ENCODE measurements at places on chromosomes 7 and 10.

- DNase-seq: no peak
Observed at GRCh38 chr10:17438583-17438982, 15.8 kb downstream of the ST8SIA6 start.

GRCh38 chr7:101941481-101942383 lies 124.3 kb downstream of the CUX1 start:
- DNase-seq: no peak

GRCh38 chr10:77311186-77311585 lies 326.4 kb downstream of the KCNMA1 start:
- DNase-seq: no peak

GRCh38 chr10:71433768-71434744 lies 37.3 kb downstream of the CDH23 start:
- no peak for DNase-seq

GRCh38 chr7:157596881-157597280 lies 260.1 kb downstream of the DNAJB6 start:
- no peak for DNase-seq

GRCh38 chr7:66921396-66921917 lies 432 bp downstream of the TMEM248 start:
- no peak for DNase-seq

GRCh38 chr7:129356176-129356575 lies 78.1 kb upstream of the STRIP2 start:
- no peak for DNase-seq

DNA sequence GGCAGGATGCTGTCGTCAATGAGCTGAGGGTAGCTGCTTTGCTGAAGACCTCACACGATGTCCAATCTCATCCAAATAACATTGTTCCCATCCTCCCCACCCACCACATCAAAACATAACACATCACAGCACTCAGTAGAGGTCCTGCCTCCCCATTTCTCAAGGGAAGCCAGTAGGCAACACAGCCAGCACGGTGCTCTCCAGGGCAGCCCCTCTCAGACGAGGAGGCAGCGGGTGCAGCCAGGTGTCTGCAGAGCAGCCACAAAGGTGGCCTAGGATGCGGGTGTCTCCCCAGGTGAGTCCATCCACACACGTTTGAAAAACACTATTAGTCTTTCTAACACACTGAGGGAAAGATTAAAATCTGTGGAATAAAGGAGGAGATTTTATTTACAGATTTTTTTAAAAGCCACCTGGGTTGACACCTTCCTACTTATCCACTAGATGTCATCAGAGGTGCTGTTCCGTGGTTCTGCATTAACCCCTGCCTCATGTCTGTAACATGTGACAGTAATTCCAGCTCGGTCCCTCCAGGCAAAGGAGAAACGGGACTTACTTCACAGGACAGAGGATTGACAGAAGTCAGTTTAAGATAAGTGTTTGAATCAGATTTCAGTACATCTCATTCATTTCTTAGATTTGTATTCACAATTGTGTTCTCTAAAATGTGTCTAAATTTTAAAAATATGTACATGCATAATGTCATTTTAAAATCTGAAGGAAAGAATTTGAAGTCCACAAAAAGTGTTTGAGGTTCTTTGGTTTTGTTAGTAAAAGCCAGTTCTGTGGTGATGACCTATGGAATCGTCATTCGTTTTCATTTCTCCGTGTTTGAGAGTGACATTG lies 68.0 kb downstream of the LANCL2 start:
- no peak for DNase-seq

GRCh38 chr10:132700156-132701098 lies 85.5 kb downstream of the NKX6-2 start:
- DNase-seq: no peak

DNA sequence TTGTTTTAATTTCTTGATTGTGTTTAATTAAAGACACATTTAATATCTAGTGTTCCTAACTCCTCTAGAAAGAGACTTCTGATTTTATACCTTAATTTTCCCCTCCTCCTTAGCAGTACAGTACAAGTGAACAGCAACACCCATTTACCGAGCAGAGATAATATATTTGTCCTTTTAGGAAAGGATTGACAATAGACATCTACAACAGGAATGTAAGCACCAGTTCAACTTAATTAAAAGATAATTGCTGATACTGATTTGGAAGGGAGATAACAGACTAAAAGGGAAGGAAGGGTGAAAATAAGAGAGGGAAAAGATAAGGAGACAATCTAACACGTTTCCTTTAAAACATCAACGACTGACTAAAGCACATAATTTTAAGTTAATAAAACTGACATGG lies 119.3 kb downstream of the SRPK2 start:
- no peak for DNase-seq

DNA sequence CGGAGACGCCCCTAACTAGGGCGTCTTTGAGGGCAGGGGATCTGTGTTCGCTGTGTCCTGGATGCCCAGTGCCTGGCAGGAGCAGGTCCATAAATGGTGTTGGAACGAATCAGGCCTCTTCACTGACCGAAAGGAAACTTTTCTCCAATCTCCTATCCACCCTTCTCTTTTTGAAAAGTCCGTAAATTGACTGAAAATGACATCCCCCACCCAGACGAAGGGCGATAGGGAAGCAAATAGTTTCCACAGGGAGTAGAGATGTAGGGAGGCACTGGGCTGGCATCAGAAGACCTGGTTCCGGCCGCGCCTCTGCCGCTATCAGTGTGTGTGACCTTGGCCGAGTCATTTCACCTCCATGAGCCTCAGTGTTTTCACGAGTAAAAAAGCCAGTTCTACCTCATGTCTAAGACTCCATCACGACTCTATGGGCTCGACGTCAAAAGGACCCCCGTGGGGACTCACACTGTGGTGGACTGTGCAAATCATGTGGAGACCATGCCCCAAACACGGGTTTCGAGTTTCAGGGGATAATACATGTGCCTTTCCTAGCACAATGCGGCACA lies 497 bp upstream of the RAB11FIP2 start:
- DNase-seq: no peak

DNA sequence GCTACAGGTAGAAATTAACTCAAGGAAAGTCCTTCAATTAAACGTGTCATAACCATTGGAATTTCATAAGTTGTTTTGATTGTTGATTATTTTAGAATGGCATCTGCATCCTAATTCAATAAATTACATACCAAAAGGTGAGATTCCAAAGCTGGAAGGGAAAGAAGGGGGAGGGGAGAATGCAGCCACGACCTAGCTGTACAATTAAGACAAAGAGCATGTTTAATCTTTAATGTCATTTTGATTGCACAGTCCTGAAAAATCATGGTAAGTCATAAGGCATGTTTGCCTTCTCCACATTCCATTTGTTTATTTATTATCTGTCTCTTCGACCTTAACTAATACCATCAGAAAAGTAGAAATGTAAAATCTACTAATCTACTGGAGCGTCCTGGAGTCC lies 358.1 kb downstream of the FRMD4A start:
- no peak for DNase-seq

GRCh38 chr7:151283302-151283701 lies 34.8 kb upstream of the SMARCD3 start:
- no peak for DNase-seq

DNA sequence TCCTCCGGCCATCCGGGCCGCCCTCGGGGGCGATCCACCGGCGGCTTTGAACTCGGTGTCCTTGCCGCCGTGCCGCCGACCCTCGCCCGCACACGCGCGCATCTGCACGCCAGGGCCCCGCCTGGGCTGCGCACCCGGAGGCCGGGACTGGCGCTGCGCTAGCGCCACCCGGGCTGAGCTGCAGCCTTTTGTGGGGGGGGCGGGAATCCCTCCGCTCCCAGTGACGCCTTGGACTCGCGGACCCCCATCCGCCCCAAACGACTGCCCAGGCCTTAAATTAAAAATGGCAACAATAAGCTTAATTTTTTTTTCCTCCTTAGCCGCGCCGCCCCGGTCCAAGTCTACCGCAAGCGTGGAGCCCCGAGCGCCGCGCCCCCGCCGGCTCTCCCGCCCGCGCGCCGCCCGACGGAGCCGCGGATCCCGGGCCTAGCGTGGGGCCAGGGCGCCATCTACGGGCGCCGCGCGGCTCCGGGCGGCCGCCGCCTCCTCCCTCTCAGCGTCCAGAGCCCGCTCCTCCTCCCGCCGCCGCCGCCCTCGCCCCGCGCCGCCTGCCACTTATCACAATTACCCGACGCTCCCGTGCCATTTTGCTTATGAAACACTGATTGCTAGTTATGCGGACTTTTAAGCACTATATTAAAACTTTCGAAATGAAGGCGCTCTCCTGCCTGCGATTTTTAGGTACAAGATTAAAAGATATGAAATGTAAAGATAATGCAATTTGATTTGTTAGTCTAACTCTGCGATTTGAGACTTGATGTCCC lies 7.5 kb upstream of the EBF3 start:
- DNase-seq: no peak

- DNase-seq: no peak
Observed at GRCh38 chr10:5556576-5556975, 31.8 kb downstream of the CALML3 start.

DNA sequence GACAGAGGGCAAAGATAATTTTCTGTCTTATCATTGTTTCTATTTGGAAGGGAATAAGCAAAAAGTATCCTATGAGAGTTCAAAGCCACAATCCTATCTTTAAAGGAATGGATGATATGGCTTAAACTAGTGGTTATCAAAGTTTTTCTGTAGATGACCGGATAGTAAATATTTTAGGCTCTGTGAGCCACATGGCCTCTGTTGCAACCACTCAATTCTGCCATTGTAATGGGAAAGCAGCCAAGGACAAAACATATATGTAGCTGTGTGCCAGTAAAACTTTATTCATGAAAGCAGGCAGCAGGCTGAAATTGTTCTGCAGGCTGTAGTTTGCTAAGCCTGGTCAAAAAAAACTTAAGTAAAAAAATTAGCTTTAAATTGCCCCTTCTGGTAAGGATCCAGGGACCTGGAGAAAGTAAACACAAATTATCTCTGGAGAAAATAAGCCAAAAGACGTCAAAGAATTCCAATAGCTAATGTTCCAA lies 73.3 kb downstream of the THSD7A start:
- no peak for DNase-seq

- DNase-seq: no peak
Observed at GRCh38 chr7:100481466-100481865, 2.3 kb upstream of the NYAP1 start.

- DNase-seq: no peak
Observed at GRCh38 chr7:42221304-42221703, 15.7 kb downstream of the GLI3 start.

- no peak for DNase-seq
Observed at GRCh38 chr7:140059273-140060242, 3.2 kb downstream of the PARP12 start.

DNA sequence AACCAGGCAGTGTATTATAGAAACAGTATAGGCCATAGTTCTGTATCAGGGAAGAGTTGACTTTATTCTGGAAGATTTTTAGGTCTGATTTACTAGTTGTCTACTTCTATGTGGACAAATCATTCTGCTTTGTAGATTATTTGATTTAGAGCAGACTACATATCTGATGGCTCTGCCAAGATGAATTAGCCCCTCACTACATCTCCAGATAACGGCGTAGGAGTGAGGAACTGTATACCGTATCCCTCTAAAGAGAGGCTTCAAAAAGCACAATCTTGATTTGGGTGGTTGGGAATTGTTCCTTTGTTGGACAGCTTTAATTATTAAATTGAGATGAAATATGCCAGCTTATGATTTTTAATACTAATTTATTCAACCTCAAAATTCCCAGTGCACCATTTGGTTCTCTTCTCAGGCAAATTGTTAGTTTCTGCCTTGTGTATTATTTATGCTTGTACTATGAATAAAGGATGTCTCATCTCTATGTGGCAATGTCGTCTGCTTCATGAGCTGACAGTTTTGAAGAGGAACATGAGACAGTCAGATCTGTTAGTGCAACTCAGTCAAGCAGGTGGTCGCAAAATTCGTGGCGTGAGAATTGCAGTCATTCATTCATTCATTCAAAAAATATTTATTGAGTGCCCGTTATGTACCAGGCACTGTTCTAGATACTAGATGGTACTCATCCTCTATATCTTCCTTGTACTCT lies 422.8 kb downstream of the EXOC4 start:
- no peak for DNase-seq

GRCh38 chr10:99769706-99770105 lies 12.7 kb upstream of the ABCC2 start:
- DNase-seq: no peak

- DNase-seq: peak; percentile 44
Observed at GRCh38 chr10:46106410-46107255, 60.6 kb upstream of the MSMB start.

DNA sequence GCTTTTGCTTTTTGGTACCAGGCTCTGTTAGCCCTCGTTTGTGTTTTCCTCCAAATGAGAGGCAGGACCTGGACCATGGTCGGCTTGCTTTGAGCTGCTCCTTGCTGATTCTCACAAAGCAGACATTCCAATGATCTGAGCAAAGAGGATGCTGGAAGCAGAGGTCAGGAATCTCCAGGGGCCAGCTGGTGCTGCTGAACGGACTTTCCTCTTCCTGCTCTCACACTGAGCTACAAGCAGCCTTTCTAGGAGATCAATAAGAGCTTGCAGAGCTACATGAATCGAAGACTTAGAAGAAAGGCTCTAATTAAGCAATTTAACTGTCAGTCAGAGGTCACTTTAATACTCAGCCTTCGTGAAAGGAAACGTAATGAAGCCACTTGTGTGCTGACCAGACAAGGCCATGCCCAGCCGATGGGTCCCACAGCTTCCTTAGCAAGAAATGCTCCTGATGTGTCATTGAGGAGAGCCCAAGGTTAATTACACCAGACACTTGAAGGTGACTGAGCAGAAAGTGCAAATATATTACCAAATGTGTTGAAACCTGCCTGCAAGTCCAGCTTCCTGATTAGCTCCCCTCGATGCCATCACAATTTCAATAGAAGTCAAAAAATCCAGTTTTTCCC lies 151.3 kb upstream of the RSU1 start:
- no peak for DNase-seq

- DNase-seq: no peak
Observed at GRCh38 chr10:30565449-30565848, 64.1 kb downstream of the LYZL2 start.

DNA sequence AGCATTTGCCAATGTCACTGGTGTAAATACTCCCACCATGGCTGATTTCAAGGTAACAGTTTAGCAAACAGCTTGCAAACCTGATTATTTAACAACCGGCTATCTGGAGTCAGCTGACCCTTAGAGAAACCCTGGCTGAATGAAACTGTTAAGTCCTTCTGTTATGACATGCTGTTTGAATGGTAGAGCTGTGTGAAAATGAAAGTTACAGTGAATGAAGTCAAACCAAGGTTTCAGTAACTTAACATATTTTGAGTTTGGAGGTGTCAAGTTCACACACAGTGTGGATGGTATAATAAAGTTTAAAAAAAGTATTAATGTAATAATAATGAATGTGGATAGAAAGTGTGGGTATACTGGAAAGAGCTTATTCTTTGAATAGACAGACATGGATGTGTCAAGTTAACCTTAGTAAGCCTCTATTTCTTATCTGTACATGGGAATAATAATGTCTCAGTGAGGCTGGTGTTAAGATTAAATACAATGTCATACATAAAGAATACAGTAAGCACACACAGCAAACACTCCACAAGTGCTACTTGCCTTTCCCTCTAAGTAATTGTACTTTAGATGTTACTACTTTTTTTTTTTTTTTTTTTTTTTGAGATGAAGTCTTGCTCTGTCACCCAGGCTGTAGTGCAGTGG lies 150.4 kb downstream of the TAX1BP1 start:
- DNase-seq: no peak

- DNase-seq: no peak
Observed at GRCh38 chr7:70947181-70947580, 184.8 kb upstream of the GALNT17 start.

- DNase-seq: no peak
Observed at GRCh38 chr7:73647725-73648592, 19.7 kb upstream of the VPS37D start.

All from right renal pelvis (tissue), 4 donors.